Common myeloid progenitor, CD34-positive (primary cell): ENCODE measurements at places on chromosomes 6 and 20.

- no peak for DNase-seq
These were observed 301.4 kb upstream of the TBX18 start for GRCh38 chr6:85065831-85066230.

- peak; percentile 23 for DNase-seq
These were observed 54.8 kb upstream of the SPDEF start for GRCh38 chr6:34610819-34611477.

DNA sequence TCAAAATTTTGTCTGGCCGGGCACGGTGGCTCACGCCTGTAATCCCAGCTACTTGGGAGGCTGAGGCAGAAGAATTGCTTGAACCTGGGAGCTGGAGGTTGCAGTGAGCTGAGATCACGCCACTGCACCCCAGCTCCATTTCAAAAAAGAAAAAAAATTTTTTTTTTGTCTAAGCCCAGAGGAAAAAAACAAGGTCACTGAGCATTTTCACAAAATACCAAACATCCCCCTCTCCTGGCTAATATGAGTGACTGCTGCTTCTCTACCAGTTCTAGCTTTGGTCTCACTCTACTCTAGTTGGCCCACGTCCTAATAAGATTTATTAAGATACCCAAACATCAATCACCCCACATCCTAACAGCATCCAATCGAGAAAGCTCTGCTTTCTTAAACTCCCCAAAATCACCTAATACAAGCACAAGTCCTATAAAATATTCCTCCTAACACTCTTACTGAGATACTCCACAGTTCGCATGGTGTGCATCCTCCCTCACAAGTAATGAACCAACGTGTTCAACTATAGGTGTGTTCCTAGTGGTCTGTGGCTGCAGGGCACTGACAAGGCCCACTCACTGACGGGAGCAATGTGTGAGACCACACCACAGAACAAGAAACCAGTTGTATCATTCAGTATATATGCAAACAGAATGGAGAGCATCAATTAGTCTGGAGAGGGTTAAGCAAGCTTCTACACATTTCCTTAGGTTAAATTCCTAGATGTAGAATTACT lies 64.2 kb downstream of the FKBP5 start:
- peak; percentile 46 for DNase-seq

- no peak for DNase-seq
These were observed 201.8 kb downstream of the ARID1B start for GRCh38 chr6:156978948-156979347.

DNA sequence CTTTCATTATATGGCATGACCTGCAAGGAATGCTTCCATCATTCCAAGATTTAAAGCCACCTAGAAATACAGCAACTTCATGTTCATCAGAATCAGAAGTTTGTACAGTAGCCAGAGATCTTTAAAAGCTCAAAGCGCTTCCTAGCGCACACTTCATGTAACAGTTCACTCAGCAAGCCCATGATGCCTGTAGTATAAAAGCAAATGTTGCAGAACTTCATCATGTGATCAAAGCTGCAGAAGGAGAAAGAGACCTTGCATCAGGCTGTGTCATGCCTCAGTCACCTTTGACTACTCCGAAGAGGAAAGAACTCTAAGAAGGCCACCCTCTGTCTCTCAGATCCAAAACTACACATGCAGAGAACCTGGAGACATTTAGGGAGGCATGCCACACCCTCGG lies 78.5 kb downstream of the AGPAT4 start:
- no peak for DNase-seq

GRCh38 chr6:152378169-152378568 lies 259.0 kb downstream of the SYNE1 start:
- DNase-seq: no peak

DNA sequence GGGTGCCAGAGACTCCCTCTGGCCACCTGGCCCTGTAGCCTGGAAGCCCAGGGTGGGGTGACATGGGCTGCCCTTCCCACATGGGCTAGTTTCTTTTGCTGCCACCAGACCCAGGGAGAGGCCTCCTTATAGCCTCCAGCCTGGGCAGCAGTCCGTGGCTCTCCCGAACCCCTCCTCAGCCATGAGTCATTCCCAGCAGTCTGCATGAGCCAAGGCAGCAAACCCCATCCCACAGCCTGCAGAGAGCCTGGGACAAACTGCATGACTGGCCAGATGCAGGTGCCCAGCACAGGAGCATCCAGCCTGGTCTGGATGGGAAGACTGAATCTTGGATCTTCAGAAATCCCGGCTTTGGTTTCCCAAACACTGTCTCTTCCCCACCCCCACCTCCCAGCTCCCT lies 75.7 kb downstream of the MRPL14 start:
- no peak for DNase-seq

DNA sequence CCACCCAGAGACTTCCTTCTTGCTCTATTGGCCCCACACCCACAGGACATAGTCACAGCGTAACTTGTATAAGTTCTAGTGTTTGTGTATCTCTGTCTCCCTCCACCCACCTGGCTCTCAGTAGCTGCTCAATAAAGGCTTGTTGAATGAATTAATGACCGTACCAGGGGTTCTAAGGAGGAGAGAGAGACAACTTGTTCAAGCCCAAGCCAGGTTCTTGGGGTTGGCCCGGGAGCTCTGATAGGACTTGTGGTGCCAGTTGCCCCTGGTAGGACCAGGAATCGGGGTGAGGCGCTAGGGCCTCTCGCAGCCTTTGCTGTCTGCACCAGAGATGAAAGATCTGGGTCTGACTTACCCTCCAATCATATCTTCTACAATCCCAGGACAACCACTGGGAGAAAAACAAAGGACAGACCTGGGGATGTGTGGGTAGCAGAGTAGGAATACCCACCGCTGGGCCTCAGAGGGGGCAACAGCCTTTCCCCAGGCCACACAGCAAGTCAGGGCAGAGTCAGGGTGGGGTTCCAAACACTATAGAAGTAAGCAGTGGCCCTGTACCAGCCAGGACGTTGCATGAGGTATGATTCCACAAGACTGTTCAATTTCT lies 5.3 kb upstream of the TGM2 start:
- no peak for DNase-seq

DNA sequence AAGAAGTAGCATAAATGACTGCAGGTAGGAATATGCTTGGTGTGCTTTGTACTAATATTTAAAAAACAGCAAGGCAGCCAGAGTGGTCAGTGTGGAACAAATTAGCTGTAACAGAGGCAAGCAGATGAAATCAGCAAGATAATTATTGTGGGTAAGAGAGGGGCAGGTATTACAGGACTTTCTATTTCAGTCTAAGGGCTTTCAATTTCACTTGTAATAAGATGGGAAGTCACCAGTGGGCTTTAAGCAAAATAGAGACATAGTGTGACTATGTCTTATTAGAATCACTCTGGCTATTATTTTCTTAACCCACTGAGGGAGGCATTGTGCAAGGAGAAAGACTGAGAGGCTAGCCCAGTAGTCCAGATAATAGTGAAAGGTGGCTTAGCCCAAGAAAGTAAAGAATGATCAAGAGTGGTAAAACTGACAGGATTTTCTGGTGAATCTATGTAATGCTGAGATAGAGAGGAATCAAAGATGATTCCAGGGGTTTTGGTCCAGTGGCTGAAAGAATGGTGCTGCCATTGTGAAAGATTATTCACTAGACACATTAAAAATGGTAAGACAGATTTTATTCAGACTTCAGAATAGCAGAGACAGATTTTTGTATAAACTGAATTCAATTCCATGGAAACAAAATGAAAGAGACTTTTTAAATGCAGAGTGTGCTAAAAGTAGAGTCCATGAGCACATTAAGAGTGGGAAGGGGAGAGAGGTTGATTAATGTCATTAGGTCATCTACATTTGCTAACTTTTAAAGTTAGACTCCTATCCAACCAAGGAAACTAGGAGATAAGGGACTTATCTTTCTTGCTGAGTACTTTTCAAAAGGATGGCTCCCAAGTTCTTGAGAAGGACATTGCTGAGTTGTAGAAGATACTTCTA lies 1136.0 kb downstream of the HACE1 start:
- no peak for DNase-seq

DNA sequence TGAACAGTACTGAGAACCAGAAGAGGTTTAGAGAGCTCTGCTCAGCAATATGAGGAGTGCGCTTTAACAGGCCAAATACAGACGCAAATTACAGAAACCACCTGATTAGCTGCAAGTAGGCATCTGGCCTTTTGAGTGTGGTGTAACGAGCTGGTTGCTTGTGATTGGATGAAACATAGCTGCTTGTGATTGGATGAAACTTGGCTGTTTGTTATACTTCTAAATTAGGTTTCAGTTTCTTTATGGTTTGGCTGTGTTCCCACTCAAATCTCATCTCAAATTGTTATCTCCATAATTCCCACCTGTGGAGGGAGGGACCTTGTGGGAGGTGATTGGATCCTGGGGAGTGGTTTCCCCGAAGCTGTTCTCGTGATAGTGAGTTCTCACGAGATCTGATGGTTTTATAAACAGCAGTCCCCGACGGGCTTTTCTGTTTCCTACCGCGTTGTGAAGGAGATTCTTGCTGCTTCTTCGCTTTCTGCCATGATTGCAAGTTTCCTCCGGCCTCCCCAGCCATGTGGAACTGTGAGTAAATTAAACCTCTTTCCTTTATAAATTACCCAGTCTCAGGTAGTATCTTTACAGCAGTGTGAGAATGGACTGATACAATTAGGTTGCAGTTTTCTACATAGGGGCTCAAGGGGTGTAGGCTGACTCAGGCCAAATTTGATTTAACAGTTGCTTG lies 655.9 kb upstream of the MAN1A1 start:
- DNase-seq: no peak

GRCh38 chr6:10662742-10663141 lies 31.7 kb downstream of the C6orf52 start:
- DNase-seq: no peak

DNA sequence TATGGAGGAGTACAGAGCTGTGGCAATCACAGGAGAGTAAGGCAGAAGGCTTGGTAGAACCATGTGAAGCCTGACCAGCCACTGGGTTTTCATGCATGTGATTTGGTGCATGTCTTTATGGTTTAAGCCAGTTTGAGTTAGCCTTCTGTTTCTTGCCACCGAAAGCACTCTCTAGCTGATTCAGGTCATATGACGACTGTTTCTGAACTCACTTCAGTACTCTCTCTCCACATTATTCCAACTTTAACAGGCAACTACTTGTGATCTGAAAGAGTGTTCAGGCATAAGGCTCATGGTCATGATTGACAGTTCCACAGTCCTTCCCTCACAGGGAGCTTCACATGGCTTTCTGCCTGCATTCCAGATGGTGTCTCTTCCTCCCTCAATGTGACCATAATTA lies 63.3 kb upstream of the TAB2 start:
- no peak for DNase-seq

GRCh38 chr6:13470238-13471140 lies 16.9 kb downstream of the GFOD1 start:
- DNase-seq: no peak

- peak; percentile 14 for DNase-seq
These were observed 92.3 kb upstream of the ELOVL5 start for GRCh38 chr6:53441035-53441493.

DNA sequence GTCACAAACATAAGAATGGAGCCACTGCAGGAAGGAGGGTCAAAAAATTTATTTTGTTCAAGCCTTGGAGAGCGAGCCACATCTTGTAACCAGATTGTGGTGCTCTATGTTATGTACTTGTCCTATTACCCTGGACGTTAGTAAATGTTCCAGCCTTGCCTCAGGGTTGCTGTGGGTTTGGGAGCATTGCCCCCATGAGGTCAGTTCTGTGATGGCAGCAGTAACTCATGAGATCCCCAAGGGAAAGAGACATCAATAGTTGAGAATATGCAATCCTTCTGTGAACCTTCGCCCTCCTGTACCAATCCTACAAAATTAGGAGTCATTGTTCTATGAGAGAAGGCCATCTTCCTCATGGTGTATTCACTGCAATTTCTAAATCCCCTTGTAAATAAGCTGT lies 16.4 kb upstream of the CFAP206 start:
- peak; percentile 38 for DNase-seq

DNA sequence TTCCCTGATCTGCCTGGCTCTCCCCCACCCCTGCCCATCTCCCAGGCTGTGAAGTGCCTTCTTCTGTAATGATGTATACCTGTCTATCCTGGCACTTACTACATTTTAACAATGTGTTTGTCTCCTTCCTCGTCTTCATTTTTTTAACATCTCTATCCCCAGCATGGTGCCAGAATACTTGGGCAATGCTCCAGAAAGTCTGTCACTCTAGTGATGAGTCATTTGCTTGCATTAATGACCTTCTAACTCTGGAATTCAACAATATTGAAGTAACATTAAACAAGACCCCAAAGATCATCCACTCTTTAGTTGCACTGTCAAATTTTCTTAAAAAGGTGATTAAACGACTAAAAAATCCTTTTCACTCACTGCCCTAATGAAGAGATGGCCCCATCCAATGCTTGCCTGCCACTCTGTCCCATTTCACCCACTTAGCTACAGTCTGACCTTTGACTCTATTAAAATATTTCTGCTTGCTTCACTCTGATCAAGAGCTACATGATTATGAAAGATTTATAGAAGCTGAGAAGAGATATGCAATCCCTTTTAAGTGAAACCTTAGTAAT lies 7.7 kb upstream of the KLHL31 start:
- DNase-seq: peak; percentile 29

DNA sequence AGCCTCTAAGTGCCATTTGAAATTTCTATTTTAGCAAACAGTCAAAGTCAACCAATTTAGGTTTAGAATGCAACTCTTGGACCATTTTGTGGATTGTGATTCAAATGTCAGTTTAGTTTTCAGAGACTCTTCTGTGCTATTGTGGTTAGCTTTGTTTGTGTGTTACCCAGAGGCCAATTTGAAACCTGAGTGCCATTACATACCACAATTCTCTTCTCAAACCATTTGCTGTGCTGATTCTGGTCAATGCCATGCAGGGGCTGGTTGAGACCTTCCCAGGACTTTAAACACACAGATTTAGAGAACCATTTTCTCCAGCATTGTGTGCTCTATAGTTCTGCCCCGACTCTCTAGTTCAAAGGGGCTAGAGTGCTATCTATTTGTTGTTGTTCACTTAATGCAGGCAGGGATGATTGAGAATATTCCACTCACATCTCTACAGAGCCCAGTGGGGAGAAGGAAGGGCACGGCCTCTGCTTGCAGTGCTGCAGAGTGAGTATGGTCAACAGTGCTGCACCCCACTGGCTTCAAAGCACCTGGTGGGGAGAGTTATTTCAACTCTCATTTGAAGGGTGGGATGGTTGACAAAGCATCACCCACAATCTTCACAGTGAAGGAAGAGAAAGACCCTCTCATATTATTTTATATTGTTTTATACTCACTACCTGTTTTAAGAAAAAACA lies 738.2 kb downstream of the COL12A1 start:
- DNase-seq: no peak

DNA sequence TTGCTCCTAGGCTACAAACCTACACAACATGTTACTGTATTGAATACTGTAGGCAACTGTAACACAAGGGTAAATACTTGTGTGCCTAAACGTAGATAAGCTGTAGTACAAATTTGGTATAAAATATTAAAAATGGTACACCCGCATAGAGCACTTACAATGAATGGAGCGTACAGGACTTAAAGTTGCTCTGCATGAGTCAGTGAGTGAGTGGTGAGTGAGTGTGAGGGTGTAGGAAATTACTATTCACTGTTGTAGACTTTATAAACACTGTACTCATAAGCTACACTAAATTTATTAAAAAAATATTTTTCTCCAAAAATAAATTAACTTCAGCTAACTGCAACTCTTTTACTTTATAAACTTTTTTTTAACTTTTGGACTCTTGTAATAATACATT lies 391.6 kb downstream of the ADGRB3 start:
- no peak for DNase-seq
